ENCODE measurements at places on chromosomes 5 and 9.

- DNase-seq: no peak
These were observed 24.2 kb downstream of the C9orf50 start for GRCh38 chr9:129596541-129597331.

DNA sequence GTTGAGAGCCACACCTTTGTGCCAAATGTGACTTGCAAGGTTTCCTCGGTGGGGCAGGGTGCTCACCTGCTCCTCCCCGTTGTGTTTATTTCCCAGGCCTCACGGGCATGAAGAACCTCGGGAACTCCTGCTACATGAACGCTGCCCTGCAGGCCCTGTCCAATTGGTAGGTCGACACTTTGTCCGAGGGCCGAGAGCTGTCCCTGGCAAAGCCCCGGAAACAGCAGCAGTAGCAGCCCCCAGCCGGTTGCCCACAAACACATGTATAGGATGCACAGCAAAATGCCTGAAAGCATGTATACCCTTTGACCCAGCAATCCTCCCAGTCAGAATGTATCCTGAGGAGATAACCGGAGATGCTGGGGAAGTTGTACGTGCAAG lies 26.2 kb downstream of the USP20 start:
- no peak for DNase-seq

- no peak for DNase-seq
These were observed 63.3 kb downstream of the ZNF366 start for GRCh38 chr5:72443883-72444282.

DNA sequence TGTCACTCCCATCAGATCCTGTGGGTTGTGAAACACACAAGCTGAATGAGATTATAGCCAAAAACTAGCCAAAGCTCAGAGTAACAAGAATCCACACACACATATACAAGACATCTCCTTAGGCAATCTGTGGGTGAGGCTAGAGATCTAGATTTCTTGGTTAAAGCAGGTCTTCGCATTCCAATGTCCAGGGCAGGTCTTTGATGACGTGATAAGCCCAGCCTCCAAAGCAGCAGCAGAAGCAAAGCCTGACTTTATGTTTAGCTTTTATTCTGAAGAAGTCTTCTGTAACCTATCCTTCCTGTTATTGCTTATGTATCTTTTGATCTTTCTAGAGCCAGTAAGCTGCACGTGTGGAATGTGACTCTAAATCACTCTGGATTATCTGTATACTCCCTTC lies 199.1 kb upstream of the SLC30A5 start:
- no peak for DNase-seq

Data from stimulated activated CD4-positive, alpha-beta T cell treated with anti-CD3 and anti-CD28 coated beads, TNF-alpha, amount 100 ng/mL, for 48 hours (primary cell).